ENCODE measurements at places on chromosomes 13 and 19.

- no peak for DNase-seq
Measured at GRCh38 chr13:56501750-56502149, 639.0 kb upstream of the PRR20A start.

DNA sequence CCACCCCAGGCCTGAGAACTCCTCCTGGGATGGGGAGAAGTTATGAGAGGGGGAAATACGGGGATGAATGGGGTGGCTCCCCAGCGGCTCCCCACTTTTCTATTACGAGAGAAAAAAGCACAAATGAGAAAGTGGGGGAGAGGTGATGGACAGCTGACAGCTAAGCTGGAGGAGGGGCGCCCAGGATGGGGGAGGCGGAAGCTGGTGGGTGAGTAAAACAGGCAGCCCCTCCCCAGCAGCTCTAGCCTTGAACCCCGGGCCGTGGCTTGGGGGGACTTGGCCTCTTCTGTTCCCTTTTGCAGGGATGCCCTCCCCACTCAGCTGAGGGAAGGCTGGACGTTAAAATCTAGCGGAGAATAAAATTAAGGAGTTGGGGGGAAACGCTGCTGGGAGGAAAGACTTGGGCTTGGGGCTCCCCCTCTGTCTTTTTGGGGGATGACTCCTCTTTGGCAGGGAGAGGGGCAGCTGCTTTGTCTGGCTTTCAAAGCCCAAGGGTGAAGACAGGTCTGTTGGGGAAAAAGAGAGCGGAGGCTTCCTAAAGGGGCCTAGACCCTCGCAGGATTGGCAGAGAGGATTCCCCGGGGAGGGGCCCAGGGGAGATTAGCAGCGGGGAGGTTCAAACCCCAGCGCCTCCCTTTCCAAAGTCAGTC is 1.4 kb upstream of the SAMD1 start:
- DNase-seq, result no peak

GRCh38 chr13:37107456-37107855 is 2.0 kb upstream of the CSNK1A1L start:
- DNase-seq, result no peak

- DNase-seq, result no peak
Measured at GRCh38 chr19:19911150-19911549, 10.4 kb downstream of the ZNF93 start.

DNA sequence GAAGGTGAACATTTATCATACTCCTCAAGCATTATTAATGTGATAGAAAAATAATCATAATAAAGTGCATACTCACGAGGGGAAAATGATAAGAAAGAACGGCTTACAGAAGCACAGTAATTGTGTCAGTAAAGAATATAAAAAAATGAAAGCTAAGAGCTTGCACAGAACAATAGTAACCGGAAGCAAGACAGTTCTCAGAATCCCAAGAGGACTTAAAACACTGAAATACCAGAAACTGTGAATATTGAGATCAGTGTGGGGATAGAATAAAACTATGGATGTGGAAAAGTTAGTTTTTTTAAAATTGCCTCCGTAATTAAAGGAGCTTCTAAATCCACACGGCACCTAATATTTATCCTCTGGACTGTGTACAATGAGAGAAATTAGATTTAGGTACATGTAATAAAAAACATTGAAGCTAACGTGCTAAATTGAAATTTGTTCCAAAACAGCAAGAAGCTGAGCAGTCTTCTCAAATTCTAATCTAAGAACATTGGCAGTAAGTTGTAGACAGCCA is 482.7 kb downstream of the SLITRK6 start:
- DNase-seq, result no peak

- no peak for DNase-seq
Measured at GRCh38 chr19:34363094-34363493, 1.9 kb upstream of the GPI start.

- no peak for DNase-seq
Measured at GRCh38 chr13:112067116-112067741, at the start of gene SOX1. Gene SOX1, plus strand, starts transcription at chr13:112067149. Its CDS starts 510 bp downstream, at chr13:112067659.

DNA sequence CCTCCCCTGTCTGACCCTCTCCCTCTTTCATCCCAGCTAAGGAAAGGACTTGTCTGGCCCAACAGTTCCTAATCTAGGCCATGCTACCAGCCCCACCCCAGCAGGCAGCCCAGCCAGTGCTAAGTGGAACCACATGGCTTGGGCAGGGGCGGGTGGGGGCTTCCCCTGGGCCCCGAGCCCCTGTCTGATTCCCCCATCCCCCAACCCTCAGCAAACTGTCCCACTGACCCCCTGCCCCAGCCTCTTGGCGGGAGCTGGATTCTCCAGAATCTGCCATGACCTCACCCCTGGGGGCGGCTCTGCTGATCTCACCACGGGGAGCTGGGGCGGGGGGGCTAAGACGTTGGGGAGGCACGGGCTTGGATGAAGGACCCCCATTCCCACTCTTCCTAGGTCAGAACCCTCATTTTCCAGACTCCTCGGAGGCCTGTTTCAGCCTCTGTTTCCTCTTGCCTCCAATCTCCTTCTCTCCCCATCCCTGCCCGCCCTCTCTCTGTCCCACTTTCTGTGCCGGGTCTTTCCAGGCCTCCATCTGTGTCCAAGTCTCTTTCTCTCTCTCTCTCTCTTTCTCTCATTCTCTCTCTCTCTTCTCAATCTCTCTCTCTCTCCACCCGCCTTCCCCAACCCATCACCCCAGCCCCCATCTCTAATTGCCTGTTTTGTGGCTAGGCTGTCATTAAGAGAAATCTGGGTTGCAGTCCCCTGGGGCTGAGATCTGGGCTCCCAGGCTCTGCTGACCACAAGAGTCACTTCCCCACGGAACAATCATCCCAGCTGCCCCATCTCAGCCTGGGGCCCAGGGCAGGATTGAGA is 2.7 kb downstream of the COL5A3 start:
- peak; percentile 49 for DNase-seq

DNA sequence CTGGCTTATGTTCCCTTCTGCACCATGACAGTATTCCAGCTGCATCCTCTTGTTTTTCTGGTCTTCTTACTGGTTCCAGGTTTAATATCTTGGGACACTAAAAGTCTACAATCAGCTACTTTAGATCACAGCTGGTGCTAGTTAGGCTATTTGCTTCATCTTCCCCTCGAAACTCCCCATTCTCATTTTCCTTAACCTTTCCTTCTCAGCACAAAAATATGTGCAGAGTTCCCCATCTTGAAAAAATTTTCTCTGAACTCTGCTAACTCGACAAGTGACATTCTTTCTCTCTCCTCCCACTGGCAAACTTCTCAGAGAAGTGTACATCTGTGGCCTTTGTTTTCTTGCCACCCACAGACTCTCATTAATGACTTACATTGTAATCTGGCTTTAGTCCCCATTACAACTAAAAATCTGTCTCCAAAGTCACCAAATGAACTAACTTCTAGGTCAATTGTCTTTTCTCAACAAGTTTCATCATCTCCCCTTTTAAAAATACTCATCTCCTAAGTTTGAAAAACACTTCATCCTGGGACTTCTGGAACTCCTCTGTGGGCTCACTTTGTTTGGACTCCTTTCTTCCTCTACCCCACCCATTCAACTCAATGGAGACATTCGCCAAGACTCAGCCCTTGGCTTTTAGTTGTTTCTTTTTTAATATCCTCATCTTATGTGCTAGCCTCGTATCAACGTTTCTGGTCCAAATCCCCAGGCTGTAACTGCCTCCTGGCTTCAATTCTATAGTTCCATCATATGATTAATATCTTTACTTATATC is 7.1 kb upstream of the KL start:
- peak; percentile 24 for DNase-seq

GRCh38 chr13:106299621-106300020 is 235.8 kb downstream of the EFNB2 start:
- DNase-seq, result no peak

- no peak for DNase-seq
Measured at GRCh38 chr13:96984051-96984508, 10.2 kb downstream of the OXGR1 start.

DNA sequence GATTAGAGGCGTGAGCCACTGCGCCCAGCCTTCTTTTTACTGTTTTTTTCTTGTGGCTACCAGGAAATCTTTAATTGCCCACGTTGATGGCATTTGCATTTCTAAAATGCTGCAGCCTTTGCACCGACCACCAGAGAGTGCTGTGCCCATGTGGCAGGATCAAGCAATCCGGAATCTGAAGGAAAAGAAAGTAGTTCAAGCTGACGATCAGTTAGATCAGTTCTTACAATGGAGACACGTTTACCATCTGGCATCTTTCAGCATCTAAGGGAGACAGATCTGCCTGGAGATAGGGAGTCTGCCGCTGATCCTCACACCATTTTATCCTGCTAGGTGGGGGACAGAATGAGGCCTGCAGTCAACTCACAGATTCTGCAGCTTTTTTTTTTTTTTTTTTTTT is 19.9 kb downstream of the TINCR start:
- DNase-seq, result peak; percentile 8
